ENCODE measurements at places on chromosomes 7 and 10. TPM values are rescaled to one million over a fixed set of nuclear protein-coding genes. Genes with fewer than 3 reads are reported as not detected.

Gene SLC18A3
- total RNA-seq, result not detected

Gene LRRC18
- total RNA-seq, result not detected

Gene MCM7
- total RNA-seq, result 18.2 TPM

Gene SPDYE6
- total RNA-seq, result not detected

Gene EIF3B
- 207 TPM for total RNA-seq

Gene PTPN12
- 24.6 TPM for total RNA-seq

Gene NCF1
- under 0.01 TPM for total RNA-seq

Gene SCRN1
- 100 TPM for total RNA-seq

Gene MACC1
- 0.92 TPM for total RNA-seq

Gene CCDC6
- total RNA-seq, result 20.6 TPM

Gene NKX2-3
- not detected for total RNA-seq

Gene PKD1L1
- 0.09 TPM for total RNA-seq

Gene POLR2J2
- total RNA-seq, result 3.9 TPM

Gene COL13A1
- 20.3 TPM for total RNA-seq

Gene OR6V1
- total RNA-seq, result not detected

Gene MCU
- total RNA-seq, result 43.0 TPM

Gene PRSS37
- not detected for total RNA-seq

Gene PLAC9
- 12.3 TPM for total RNA-seq

Gene AGAP5
- total RNA-seq, result 4.0 TPM

Gene TUBAL3
- not detected for total RNA-seq

Gene NRCAM
- 0.14 TPM for total RNA-seq

Gene TFEC
- under 0.01 TPM for total RNA-seq

Gene XRCC2
- total RNA-seq, result 0.43 TPM

Gene TACR2
- total RNA-seq, result not detected

Gene GNAT3
- total RNA-seq, result not detected

Gene ANXA8L1
- not detected for total RNA-seq

Gene LEP
- total RNA-seq, result 0.09 TPM

Gene DUSP5
- total RNA-seq, result 2.9 TPM

Gene C7orf25
- total RNA-seq, result 3.3 TPM

Gene HTR5A
- not detected for total RNA-seq

Gene GRID2IP
- total RNA-seq, result not detected

Gene SCIN
- 0.43 TPM for total RNA-seq

Gene TMEM176B
- total RNA-seq, result 3.8 TPM

Gene ELOVL3
- 0.85 TPM for total RNA-seq

Gene C1GALT1
- 20.8 TPM for total RNA-seq

Gene TMEM213
- total RNA-seq, result not detected

Gene PHF14
- 27.8 TPM for total RNA-seq

Gene PAPSS2
- 147 TPM for total RNA-seq

Gene LRRTM3
- total RNA-seq, result not detected

Gene C10orf71
- not detected for total RNA-seq

Gene ZSCAN21
- 6.5 TPM for total RNA-seq

Gene FAM237B
- total RNA-seq, result not detected

Gene ZPBP
- not detected for total RNA-seq

Gene COL26A1
- not detected for total RNA-seq

Gene RSU1
- total RNA-seq, result 35.3 TPM

Gene VWA2
- total RNA-seq, result not detected

Gene RGR
- not detected for total RNA-seq

Gene CDHR1
- under 0.01 TPM for total RNA-seq

Gene SPACDR
- 0.14 TPM for total RNA-seq

Gene PTER
- 15.3 TPM for total RNA-seq

Gene TIMM23B
- total RNA-seq, result 17.4 TPM
